Urothelium cell line (cell line): ENCODE measurements at places on chromosomes 3 and 15.
A peak's percentile ranks its signal among the peaks of the same experiment; 100 is the strongest.

GRCh38 chr15:60525341-60526039 lies 46.5 kb upstream of the ICE2 start:
- DNase-seq = no peak

- DNase-seq = no peak
Measured at GRCh38 chr3:88311826-88312225, 162.1 kb downstream of the C3orf38 start.

- no peak for DNase-seq
Measured at GRCh38 chr15:31278061-31278445, 48.6 kb upstream of the KLF13 start.

- DNase-seq = peak; percentile 63
Measured at GRCh38 chr3:111695636-111696117, 100.5 kb upstream of the ZBED2 start.

GRCh38 chr3:10195366-10196089 lies 30.8 kb downstream of the IRAK2 start:
- DNase-seq = no peak

GRCh38 chr3:15462451-15462850 lies 35.1 kb downstream of the EAF1 start:
- DNase-seq = no peak

- DNase-seq = no peak
Measured at GRCh38 chr15:49815526-49815925, 194.7 kb downstream of the DTWD1 start.

- DNase-seq = no peak
Measured at GRCh38 chr15:58631319-58631718, 118.2 kb downstream of the ADAM10 start.

DNA sequence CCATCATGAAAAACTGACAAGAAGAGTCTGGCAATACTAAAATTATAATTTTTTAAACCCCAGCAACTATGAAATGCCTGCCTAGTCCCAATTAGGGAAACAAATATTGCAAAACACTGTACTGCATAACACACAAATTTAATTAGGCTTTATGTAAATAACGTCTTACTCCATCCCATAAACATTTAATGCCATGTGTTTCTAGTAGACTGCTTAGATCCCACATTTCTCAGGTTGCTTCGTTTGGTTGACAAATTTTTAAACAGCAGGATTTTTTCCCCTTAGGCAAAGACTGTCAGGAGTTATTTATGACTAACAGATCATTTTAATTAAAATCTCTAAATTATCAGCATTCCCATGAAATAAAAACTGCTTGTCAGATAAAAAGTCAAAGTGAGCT lies 29.9 kb downstream of the EIF2AK4 start:
- no peak for DNase-seq

DNA sequence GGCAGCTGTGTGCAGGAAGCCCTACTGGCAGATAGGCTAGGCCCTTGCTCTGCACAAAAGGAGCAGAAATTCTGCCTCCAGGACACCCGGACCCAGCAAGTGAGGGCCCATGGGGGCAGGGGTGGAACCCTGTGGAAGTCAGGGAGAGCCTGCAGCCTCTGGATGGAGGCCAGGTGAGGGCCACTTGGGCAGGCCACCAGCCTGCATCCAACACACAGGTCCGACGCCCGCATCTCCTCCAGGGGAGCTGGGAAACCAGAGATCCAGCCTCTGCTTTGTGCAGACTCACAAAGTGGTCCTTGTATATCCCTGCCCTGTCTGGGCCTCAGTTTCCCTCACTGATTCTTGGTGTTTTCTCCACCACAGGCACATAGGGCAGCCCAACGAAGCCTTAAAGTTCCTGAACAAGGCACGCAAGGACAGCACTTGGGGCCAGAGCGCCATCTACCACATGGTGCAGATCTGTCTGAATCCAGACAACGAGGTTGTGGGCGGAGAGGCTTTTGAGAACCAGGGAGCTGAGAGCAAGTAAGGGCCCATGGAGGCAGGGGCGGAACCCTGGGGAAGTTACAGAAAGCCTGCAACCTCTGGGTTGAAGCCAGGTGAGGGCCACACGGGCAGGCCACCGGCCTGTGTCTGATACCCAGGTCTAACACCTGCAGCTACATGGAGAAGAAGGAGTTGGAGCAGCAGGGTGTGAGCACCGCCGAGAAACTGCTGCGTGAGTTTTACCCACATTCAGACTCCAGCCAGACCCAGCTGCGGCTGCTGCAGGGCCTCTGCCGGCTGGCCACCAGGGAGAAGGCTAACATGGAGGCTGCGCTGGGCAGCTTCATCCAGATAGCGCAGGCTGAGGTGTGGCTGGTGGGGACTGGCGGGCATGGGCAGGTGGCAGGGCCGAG lies 16.6 kb downstream of the CSRNP1 start:
- no peak for DNase-seq

- DNase-seq = no peak
Measured at GRCh38 chr3:16303037-16303575, 38.1 kb downstream of the OXNAD1 start.

- no peak for DNase-seq
Measured at GRCh38 chr3:178545337-178545736, 9.1 kb downstream of the KCNMB2 start.

- no peak for DNase-seq
Measured at GRCh38 chr15:55320238-55320550, 1.2 kb downstream of the PIGB start.

- DNase-seq = no peak
Measured at GRCh38 chr3:8505621-8506020, 4.0 kb downstream of the LMCD1 start.

GRCh38 chr3:43378066-43378935 lies 92.0 kb downstream of the SNRK start:
- DNase-seq = peak; percentile 49

DNA sequence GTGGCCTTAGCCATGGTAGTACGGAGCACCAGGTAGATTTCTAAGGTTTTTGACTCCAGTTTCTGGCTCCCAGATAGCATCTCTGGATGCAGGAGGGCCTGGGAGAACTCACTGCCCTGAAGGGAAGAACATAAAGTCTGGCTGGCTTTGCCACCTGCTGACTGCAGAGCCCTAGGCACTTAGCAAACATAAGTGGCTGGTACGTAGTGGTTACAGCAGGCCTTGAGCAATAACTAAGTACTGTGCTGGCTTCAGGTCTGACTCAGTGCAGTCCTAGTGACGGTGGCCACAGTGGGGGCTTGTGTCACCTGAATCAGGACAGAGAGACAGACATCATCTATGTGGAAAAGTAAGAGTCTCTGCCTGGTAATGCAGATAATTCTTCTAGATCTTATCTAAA lies 871.1 kb downstream of the PDCD6IP start:
- DNase-seq = no peak

DNA sequence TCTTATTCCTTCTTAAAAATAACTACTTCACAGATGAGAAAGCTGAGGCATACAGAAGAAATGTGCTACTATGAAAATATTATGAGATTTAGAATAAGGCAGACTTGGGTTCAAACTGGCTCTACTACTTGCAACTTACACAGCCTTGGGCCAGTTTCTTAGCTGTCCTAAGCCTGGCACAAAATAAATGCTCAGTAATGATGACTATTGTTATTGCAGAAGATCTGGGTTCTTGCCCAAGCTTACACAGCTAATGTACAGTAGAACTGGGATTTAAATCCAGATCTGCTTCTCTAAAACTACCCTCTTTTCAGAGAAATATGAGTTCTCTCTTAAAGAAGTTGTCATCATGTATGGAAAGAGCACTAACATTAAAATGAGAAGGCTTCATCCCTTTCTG lies 228.2 kb upstream of the TPRG1 start:
- no peak for DNase-seq

GRCh38 chr3:186162221-186162620 lies 53.3 kb upstream of the ETV5 start:
- DNase-seq = no peak

GRCh38 chr3:154285221-154285620 lies 39.1 kb downstream of the DHX36 start:
- DNase-seq = no peak

GRCh38 chr3:139202226-139202958 lies 141.4 kb upstream of the MRPS22 start:
- peak; percentile 25 for DNase-seq

GRCh38 chr15:88348579-88349230 lies 92.2 kb upstream of the NTRK3 start:
- no peak for DNase-seq

DNA sequence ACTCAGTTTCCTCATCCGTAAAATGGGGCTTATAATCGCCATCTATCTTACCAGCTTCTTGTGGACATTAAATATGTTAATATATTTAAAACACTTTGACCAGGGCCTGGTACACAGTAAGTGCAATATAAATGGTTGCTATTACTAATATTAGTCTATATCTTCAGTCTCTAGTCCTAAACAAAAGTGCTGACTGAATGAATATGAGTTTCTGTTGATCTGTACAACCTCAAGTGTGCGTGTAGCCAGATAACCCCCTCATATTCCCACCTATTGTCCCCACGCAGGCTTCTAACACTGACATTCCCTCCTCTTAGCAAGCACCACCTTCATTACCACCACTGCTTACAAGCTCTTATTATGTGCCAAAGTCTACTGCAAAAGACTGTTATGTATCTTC lies 27.6 kb upstream of the LMCD1 start:
- DNase-seq = no peak

DNA sequence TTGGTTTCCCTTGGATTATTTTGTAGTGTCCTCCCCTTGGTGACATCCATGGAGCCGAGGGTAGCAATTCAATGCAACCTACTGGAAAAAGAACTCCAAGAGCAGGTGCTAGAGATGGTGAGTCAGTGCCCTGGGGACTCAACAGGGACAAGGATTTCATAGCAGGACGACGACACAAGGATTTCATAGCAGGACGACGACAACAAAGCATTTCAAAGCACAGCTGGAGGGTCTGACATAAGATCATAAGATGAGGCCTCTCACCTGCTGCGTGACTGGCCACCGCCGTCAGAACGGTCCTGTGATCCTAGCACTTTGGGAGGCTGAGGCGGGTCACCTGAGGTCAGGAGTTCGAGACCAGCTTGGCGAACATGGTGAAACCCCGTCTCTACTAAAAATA lies 22.5 kb downstream of the NRROS start:
- no peak for DNase-seq
